WTC11 (cell line): ENCODE measurements at places on chromosomes 1 and 21.
A peak's percentile ranks its signal among the peaks of the same experiment; 100 is the strongest.

GRCh38 chr1:172903581-172904220 is 147.0 kb downstream of the TNFSF18 start:
- no peak for DNase-seq

- DNase-seq: no peak
Observed at GRCh38 chr1:177063648-177064047, 100.9 kb downstream of the ASTN1 start.

- no peak for DNase-seq
Observed at GRCh38 chr1:200224315-200224714, 185.5 kb downstream of the ZNF281 start.

DNA sequence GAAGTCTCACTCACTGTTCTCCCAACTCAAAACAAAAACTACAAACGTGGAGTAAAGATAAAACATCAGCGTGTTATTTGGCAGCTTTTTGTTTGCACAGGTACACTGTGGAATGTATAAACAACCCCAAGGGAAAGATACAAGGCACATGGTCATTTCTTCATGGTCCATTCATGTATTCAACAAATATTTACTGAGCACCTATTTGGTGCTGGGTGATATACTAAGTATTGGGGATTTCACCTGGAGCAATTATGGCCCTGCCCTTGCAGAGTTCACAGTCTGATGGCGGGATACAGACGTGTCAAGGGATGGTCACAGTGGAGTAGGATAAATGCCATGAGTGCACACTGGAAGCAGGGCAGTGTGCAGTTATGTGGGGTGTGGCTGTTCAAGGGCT is 136.1 kb downstream of the SPATA46 start:
- DNase-seq: no peak

DNA sequence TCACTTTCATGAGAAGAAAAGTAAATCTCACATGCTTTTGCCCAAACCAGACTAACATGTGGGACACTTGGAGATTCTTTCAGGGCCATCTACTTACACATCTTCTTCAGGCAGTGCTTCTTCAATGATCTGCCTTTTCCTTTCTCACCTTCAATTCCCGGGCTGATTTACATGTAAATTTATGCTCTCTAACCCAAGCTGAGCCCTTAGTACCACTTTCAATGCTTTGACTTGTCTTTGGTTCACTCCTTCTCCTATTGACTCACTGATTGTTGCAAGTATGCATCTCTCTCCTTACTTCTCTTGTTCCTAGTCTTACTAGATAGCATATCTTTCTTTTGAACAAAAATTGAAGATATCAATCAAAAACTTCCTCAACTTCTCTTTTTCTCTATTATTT is 154.2 kb upstream of the DEPDC1 start:
- no peak for DNase-seq

DNA sequence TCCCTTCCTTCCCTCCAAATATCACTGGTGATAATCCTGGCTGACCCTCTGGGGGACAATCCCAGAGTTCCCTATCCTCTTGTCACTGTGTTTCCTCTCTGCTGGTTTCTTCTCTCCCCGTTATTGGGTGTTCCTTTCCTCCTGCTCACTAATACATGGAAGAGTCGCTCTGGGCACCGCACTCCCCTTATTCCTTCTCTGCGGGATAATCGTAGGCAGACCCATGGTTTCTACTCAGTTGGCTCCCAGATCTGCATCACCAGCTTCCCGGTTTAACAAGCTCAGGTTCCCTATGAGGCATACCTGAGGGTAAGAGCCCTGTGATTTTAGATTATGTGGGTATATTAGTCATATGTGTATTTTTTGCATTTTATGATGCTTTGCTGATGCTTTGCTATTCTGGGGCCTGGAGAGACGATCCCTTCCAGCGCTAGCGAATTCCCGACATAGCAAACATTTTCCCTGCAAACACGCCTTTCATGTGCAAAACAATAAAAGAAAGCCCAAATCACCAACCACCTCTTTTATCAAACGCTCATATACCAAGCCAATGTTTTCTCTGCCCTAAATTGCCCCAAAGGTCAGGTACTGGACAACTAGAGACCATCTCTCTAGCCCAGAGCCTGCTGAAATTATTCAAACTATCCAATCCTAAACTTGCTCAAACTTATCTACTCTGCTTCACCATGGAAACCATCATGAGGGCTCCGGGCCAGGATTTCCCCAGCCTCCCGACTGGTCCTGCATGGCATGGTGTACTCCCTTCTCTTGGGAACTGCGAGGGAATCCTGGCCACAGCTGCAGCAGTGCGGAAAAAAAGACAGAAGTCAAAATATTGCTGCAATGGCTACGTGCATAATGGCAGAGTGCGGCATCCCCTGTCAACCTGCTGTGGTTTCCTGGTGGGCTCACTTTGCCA is 84.2 kb downstream of the PCP4 start:
- no peak for DNase-seq

DNA sequence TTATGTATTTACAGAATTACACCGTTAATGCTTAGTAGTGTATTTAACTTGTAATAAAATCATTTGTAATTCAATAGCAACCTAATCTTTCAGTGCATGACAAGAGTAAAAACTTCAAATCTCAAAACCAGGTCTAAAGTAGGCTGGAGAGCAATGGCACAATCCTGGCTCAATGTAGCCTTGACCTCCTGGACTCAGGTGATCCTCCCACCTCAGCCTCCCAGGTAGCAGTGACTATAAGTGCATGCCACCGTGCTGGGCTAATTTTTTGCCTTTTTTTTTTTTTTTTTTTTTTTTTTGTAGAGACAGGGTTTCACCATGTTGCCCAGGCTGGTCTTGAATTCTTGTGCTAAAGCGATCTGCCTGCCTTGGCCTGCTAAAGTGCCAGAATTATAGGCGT is 11.3 kb downstream of the IPP start:
- no peak for DNase-seq

DNA sequence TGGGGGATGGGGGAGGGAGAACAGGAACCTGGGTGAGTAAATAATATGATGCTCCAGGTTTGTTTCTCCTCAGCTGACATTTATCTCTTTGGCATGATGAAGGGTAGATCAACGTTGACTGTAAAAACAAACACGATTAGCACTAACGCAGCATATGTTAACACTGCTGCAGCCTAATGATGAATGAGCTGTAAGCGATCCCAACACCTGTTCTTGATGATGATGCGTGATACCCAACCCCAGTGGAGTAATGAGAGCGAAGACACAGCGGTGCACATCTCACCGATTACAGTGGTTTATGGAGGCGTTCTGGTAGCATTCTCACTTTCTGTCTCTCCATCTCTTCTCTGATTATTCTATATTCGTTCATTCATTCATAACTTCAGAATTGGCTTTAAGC is 640.4 kb downstream of the USP25 start:
- no peak for DNase-seq

DNA sequence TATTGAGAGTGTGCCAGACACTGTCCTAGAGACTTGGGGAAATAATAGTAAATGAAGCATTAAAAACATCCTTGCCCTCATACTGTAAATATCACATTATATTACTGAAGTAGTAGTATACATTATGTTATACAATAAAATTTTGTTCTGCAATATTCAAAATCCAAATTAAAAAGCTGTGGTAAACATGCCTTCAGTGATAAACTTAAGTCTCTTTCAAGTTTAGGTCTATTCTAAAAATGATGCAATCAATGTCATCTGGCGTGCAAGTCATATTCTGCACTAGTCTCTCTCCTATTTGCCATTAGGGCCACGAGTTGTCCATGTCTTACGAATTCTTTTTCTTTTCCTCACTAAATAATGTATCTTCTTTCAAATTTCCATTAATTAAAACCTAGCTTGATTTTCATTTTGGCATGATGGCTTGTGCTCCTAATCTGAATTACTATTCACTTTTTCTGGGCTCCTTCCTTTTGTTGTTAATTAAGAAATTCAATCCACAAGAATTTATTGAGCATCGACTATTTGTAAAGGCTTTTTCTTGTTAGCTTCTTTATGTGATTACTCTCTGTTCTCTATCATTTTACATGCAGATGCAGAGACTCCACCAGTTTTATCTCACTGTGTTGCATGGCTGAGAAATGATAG is 130.7 kb downstream of the COQ8A start:
- DNase-seq: no peak

GRCh38 chr1:33047839-33048305 is 11.2 kb upstream of the AK2 start:
- DNase-seq: no peak

DNA sequence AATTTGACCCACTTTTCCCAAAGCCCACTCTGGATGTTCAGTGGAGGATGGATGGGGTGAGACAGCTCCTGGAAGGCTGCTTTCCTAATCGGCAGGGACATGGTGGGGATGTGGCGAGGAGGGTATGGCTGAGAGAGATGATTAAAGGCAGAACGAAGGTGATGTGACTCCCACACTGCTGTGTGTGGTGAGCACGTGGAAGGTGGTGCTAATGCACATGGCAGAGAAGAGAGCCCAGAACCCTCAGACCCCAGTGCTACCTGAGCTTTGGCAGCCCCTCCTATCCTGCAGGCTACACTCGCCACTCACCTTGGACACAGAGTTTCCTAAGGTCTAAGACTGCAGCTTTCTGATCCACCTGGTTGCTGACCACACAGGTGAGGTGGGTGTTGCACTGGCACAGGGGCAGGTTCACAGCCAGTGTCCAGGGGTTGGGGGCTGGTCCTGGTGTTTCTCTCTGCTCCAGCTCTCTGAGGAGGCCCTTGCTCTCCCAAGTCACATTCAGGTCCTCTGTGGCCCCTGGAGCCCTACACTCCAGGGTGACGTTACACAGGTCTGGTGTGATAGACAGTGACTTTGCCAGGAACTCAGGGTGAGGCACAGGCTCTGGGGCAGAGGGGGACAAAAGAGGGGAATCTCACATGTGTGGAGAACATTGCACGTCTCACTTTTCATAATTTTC is 151.4 kb upstream of the ETV3 start:
- no peak for DNase-seq

DNA sequence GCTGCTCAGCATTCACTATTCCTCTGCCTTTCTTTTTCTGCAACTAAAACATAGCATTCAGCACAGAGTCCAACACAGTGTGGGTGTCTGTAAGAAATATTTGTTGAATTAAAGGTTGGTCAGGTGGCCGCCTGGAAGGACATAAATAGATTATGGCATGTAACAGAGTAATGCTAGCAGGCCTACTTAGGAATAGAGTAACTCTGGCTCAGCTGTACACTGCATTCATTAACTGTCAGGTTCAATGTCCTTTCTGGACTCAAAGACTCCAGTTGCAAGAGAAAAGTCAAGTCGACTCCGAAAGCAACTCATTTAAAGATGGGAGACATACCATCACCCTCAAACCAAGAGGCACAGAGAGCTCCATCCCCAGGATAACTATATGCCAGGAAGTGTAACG is 116.0 kb downstream of the LMX1A start:
- no peak for DNase-seq

DNA sequence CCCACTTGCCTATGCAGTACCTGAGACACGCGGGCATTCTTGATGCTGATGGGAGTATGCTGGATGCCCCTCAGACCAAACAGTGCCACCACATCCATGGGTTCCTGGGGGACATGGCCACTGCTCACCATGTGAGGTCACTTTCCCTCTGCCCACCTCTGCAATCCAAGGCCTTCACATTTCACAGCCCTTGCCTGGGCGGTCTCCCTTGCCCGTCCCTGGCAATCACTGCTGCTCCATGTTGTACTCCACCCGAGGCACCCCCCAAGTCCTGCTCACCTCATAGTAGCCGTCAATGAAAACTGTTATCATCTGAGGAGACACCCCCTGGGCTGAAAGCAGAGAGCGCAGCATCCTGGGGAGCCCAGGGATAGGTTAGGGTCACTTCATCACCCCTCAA is 4.9 kb downstream of the POMGNT1 start:
- no peak for DNase-seq

DNA sequence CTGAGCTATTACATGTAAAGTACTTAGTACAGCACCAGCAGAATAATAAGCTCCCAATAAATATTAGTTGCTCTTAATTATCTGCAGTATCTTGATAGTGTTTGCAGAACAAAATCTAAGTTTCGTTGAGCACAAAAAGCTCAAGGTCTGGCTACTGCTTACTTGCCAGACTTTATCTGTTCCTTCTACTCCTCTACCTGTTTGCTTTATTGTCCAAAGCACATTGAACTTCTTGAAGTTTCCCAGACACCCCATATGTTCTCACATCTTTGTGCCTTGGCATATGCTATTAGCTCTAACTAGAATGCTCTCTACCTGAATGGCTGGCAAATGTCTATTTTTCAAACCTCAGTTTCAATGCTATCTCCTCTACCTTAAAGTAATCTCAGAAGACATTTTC is 54.9 kb downstream of the LRRC40 start:
- no peak for DNase-seq

GRCh38 chr1:43930168-43930948 is 3.2 kb upstream of the ARTN start:
- DNase-seq: peak; percentile 67

DNA sequence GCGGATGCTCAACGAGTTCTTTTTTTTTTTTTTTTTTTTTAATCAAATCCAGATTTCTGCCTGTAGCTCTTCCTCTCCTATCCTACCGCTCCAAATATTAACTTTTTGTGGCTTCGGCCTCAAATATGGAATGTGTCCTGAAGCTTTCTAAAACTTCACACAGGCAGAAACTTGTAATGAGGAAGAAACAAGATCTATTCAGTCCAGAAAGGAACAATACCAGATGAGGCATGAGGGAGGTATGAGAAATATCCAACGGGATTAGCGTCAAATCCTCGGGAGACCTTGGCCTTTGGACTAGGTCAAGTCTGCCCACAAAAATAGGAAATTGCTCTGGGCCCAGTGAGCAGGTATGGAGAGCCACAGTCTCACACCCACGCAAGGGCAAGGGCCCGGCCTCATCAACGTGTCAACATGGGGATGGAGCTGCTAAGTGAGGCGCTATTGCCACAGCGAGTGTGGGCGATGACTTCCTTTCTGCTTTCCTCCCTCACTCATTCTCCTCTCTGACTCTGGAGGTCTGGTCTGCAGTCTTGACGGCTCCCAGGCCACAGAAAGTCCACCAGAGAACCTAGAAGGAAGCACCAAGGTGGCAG is 66.6 kb downstream of the BCAR3 start:
- DNase-seq: no peak

DNA sequence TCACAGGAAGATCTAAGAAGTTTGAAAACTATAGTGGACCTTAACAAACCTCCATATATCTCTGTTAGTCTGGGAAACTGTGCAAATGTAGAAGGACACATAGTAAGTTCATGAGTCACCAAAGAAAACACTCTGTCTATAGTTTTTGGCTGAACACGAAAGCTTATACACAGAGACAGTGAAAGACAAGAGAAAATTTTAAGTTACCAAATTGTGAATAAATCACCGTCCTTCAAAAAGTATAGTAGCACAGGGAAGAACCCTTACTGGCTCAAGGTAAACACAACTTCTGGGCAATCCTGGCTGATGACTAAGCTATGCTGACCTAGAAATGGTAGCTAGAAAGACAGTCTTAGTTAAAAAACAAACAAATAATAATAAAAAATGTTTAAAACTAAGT is 1057.9 kb downstream of the AMY1C start:
- DNase-seq: no peak

- DNase-seq: no peak
Observed at GRCh38 chr1:4794020-4794780, 139.8 kb downstream of the AJAP1 start.

GRCh38 chr1:955474-955873 is 3.6 kb downstream of the NOC2L start:
- no peak for DNase-seq

GRCh38 chr1:54846716-54847284 is 40.2 kb downstream of the DHCR24 start:
- DNase-seq: no peak
